SHP77 (cell line): ENCODE measurements at places on chromosomes 2 and 18.

DNA sequence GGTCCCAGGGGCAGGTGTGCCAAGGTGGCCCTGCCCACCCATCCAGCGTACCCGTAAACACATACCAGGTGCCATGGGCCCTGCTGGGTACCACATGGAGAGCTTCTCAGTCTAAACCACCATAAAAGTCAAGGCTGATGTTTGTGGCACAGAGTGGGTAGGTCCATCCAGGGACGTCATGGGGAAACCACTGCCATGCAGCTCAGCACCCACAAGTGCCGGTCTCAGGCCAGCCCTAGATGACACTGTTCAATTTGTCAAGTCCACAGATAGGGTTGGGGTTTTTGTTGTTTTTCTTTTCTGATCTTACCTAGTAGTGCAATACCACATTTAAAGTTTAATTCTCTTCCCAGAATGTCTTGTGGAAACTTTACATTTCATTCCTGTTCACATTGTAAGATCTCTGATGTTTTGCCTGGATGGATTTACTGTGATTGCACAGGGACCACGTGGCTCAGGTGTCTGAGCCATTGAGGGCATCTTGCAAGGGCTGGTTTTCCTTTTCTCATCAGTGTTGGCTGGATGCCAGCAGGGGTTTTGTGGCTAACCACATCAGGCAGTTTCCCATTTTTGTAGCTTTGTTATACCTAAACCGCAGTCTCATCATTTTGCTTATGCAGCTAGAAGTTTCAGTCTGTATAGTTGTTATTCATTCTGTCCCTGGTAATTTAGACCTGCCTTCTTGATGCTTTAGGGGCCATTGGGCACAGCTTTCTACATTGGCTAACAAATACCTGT lies 64.7 kb downstream of the STK25 start:
- no peak for DNase-seq

- no peak for DNase-seq
These were observed 7.5 kb upstream of the CCDC195 start for GRCh38 chr2:224723586-224724217.

DNA sequence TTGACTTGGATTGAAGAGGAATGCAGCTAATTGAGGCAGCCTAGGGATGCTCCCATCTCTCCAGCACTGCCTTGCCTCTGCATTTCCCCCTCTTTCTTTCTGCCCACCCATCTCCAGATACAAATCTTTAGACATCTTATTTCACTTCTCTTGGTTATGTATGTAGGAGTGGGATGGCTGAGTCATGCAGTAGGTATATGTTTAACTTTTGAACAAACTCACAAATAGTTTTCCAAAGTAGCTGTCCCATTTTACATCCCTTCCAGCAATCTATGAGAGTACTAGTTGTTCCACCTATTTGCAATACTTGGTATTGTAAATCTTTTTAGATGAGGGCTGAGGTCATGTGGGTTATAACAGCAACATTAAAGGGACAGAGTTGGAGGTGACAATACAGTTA lies 329.9 kb downstream of the DYSF start:
- DNase-seq = no peak

- no peak for DNase-seq
These were observed 10.3 kb upstream of the ACKR3 start for GRCh38 chr2:236558993-236559978.

DNA sequence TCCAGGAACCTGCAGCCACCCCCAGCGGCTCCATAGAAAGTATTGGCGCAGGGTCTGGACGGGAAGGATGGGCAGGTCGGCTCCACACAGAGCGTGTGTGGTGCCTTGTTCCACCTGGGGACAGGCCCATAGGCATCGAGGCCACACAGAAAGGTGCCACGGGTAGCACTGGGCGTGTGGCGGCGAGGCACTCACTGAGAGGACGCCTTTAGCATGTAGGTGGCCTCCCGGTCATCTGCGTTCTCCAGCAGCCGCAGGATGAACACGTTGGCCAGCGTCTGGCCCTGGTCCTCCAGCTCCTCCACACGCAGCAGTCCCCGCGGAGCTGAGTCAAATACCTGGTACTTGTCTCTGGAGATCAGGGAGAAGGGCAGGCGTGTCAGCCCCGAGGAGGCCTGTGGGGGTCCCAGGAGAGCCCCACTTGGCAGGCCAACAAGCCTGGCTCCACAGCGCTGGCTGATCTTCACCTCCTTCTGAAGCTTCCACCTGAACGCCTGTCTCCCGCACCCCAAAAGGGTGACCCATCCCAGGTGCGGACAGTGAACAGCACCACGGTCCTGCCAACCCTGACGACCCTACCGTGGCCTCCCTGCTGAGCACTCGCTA lies 13.2 kb downstream of the SNORC start:
- DNase-seq = no peak

DNA sequence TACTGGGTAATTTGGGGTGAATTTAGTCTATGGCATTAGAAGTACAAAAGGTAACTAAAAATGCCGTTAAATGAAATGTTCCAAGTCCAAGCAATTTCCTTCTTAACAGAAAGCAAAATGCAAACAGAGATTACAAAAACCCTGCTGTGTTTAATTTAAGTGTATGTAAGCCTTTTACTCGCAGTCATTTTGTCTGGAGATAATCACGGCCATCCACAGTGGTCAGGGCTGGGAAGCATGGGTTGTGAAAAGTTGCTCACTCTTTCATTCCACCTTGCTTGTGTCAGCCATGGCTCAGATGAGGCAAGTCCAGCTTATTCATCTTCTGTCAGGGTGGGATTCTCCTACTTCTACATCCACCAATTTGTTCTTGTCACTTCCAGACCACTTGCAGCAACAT lies 983.6 kb upstream of the ZEB2 start:
- DNase-seq = no peak

- DNase-seq = no peak
These were observed 14.9 kb downstream of the ESPNL start for GRCh38 chr2:238114851-238115660.

- peak; percentile 87 for DNase-seq
These were observed 65.7 kb downstream of the SPRED2 start for GRCh38 chr2:65366595-65367125.

- no peak for DNase-seq
These were observed 3.8 kb downstream of the TGIF1 start for GRCh38 chr18:3453540-3454364.

- DNase-seq = no peak
These were observed 34.8 kb downstream of the GPATCH11 start for GRCh38 chr2:37119157-37119556.

DNA sequence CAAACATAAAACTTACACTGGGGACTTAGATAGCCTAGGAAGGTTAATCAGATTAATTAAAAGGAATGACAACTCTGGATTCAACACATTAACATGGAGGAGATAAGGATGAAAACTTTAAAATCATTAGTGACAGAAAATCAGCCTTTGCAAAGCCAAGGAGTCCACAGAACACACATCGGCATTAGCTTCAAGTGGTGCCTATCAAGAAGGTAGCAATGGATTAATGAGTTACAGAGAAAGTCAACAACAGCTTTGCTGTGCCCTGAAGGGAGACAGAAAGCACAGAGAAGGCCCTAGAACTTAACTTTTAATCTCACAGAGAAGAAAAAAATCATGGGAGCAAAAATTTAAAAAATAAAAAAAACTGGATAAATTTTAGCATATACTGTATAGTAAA lies 88.6 kb downstream of the KCNH7 start:
- DNase-seq = no peak

DNA sequence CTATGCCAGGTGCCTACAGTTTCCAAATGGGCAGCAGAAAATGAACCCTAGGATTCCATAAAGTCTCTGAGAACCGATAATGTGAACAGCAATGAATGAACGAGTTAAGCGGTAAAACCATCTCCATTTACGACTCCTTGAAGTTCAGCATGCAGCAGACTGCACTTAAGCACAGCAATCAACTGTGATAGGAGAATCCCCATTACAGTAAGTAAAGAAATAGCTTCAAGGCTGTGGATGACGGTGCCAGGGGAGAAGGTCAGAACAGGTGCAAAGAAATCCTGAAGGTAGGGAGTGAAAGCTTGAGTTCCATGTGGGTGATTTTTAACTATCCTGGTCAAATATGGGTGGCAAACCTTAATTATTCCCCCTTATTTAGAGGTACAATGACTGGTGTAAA lies 444.4 kb downstream of the NCKAP5 start:
- DNase-seq = no peak

- DNase-seq = peak; percentile 29
These were observed 31.3 kb upstream of the EVA1A start for GRCh38 chr2:75592030-75592429.

- DNase-seq = no peak
These were observed 38.7 kb downstream of the LCT start for GRCh38 chr2:135798275-135798705.

DNA sequence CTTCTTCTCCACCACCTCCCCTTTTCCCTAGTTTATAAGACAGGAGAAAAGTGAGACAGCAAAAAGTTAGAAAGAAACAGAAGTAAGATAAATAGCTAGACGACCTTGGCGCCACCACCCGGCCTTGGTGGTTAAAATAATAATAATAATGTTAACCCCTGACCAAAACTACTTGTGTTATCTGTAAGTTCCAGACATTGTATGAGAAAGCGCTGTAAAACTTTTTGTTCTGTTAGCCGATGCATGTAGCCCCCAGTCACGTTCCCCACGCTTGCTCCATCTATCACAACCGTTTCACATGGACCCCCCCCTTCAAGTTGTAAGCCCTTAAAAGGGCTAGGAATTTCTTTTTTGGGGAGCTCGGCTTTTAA lies 1.5 kb upstream of the BUB1 start:
- DNase-seq = no peak

DNA sequence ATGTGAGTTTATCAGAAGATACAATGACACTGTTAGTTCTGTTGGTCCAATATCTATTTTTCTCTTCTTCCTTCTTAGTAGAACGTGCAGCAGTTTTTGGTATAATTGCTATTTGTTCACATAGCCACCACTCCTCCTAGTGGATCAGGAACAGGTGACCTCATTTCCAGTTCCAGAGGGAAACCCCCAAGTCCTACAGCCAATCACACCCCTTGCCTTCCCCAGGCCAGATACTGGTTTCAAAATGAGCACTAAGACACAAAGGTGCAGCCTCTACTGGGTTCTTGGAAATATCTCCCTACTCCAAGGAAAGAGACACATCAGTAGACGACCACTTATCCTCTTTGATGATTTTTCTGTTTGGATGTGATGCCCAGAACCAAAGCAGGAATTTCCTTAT lies 103.2 kb downstream of the TCF4 start:
- DNase-seq = no peak
